ENCODE measurements at places on chromosomes 7 and 10. TPM values are rescaled to one million over a fixed set of nuclear protein-coding genes. Genes with fewer than 3 reads are reported as not detected.

Gene TBXAS1
- 3.1 TPM for polyA plus RNA-seq

Gene ASIC3
- polyA plus RNA-seq = 5.3 TPM

Gene IGF2BP3
- 0.02 TPM for polyA plus RNA-seq

Gene MPP7
- 4.3 TPM for polyA plus RNA-seq

Gene DENND10
- polyA plus RNA-seq = 14.1 TPM

Gene PTPRN2
- 1.9 TPM for polyA plus RNA-seq

Gene SMKR1
- 0.16 TPM for polyA plus RNA-seq

Gene VWC2
- polyA plus RNA-seq = 5.8 TPM

Gene METTL27
- polyA plus RNA-seq = 0.38 TPM

Gene DCLRE1C
- polyA plus RNA-seq = 2.2 TPM

Gene NEUROG3
- not detected for polyA plus RNA-seq

Gene CACUL1
- 7.9 TPM for polyA plus RNA-seq

Gene GRM8
- polyA plus RNA-seq = 0.09 TPM

Gene HOXA6
- not detected for polyA plus RNA-seq
